ENCODE measurements at places on chromosomes 12 and 14.

DNA sequence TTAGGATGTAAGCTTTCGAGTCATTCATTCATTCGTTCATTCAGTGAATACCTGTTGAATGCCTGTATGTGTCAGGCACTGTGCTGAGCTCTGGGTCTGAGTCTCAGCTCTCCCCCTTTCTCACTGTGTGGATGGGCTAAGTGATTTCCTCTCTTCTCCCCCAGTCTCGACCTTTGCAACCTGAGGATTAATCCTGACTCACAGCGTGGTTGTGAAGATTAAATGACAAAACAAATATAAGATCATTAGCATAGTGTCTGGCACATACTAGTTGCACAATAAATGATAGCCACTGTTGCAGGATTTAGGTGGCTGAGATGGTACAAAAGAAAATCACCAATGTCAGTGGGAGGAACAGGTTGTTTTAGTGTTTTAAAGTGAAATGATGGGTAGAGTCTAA, 136.7 kb downstream of the GPR135 start:
- no peak for DNase-seq
- H3K4me1 ChIP-seq: peaks cover 10% of the 10 kb centered on the region
- no peaks in the 10 kb centered on the region for H3K27me3 ChIP-seq
- no peak overlapping the region for H3K27ac ChIP-seq
- H3K4me3 ChIP-seq: no peak overlapping the region
- peaks cover 8% of the 10 kb centered on the region for H3K36me3 ChIP-seq

DNA sequence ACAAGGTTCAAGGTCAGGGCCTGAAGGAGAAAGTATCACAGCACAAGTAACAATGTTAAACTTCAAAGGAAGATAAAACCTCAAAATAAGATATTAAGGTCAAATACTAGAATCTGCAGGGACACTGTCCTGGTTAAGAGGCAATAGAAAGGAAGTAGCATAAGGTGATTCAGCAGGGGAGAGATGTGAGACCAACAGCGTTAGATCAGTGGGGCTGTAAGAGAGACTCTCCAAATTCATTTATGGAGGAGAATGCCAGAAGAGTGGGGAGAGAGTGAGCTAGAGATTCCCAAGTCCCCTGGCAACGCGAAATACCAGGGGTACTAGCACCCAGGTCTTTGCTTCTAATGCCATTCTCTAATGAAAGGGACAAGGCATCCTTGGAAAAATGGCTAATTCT, 610.9 kb downstream of the DIO2 start:
- no peak for DNase-seq
- H3K27ac ChIP-seq: no peak overlapping the region
- H3K36me3 ChIP-seq: no peaks in the 10 kb centered on the region
- no peak overlapping the region for H3K4me3 ChIP-seq
- no peaks in the 10 kb centered on the region for H3K27me3 ChIP-seq

DNA sequence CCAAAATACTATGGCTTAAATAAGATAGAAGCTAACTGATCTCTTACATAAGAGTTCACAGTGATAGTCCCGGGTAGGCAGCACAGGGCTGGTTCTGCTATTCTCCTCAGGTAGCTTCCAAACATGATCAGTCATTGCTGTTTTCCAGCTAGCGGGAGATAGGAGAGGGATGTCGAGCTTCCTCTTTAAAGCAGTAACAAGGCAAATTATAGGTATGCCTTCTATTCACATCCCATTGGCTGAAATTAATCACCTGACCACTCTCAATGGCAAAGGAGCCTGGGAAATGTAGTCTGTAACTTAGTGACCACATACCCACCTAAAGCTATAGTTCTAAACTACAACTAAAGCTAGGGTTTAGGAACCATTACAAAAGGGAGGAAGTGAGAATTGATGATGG, 34.5 kb upstream of the VRK1 start:
- no peaks in the 10 kb centered on the region for H3K27me3 ChIP-seq
- no peaks in the 10 kb centered on the region for H3K4me1 ChIP-seq
- no peak overlapping the region for H3K27ac ChIP-seq
- no peak overlapping the region for H3K4me3 ChIP-seq

DNA sequence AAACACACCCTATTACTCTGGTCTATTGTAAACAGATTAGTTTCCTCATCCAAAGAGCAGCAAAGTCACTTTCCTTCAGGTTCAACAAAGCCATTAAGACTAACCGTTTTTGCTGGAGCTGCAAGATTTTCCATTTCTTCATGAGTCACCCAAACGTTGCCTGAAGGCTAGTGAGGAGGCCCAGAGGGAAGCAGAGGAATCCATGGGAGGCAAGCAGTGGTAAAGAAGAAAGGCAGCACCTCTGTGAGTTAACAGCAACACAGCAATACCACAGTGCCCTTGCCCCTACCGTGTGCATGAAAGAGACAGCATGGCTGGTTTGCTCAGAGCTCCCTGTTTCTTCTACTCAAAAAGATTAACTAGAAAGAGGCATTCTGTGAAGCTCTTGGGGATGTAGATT, 206.3 kb downstream of the ACSS3 start:
- H3K36me3 ChIP-seq: no peaks in the 10 kb centered on the region
- no peaks in the 10 kb centered on the region for H3K4me1 ChIP-seq
- DNase-seq: no peak
- H3K27ac ChIP-seq: no peak overlapping the region

- DNase-seq: no peak
- no peaks in the 10 kb centered on the region for H3K36me3 ChIP-seq
- H3K4me1 ChIP-seq: peaks cover 27% of the 10 kb centered on the region
- H3K4me3 ChIP-seq: peak overlapping the region; percentile 49
- H3K27ac ChIP-seq: no peak overlapping the region
Measured at GRCh38 chr12:102478405-102479098, 1.8 kb downstream of the IGF1 start.

DNA sequence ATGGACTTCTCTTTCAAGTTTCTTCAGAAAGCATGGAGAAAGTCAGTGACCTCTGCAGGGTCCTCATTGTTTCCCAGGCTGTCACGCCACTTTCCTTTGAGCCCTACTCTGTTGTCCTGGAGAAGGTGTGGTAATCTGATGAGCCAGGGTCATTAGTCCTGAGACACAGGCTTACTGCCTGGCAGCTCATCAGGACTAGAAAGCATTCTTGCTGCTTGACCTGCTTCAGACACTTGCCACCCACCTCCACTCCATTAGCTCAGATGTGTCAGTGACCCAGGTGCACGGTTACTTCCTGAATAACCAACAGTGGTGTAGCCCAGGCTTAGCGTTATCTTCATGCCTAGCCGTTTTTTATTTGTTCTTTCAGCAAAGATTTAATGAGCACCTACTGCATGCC, 93.9 kb downstream of the FGD4 start:
- H3K4me1 ChIP-seq: peaks cover 19% of the 10 kb centered on the region
- DNase-seq: no peak
- H3K4me3 ChIP-seq: no peak overlapping the region
- no peaks in the 10 kb centered on the region for H3K27me3 ChIP-seq
- H3K27ac ChIP-seq: no peak overlapping the region

Data from thoracic aorta (tissue), 2 donors.